ENCODE measurements at places on chromosomes 4 and X.

DNA sequence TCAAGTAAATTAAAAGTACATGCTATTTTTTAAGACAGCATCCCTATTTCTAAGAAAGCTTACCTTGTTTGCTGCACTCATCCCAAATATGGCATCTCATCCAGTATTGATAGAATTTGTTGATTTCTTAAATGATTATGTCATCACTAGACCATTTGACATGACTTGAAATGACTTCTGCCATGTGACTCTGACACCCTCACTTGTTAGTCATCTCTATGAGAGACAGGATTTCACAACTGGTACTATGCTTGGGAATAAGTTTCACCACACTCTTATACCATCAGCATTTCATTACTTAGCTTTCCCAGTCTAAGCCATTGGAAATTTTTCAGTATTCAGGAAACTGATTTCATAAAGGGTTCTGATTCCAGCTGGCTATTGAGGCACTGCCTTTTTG is 55.3 kb downstream of the TMPRSS11F start:
- no peak for DNase-seq

DNA sequence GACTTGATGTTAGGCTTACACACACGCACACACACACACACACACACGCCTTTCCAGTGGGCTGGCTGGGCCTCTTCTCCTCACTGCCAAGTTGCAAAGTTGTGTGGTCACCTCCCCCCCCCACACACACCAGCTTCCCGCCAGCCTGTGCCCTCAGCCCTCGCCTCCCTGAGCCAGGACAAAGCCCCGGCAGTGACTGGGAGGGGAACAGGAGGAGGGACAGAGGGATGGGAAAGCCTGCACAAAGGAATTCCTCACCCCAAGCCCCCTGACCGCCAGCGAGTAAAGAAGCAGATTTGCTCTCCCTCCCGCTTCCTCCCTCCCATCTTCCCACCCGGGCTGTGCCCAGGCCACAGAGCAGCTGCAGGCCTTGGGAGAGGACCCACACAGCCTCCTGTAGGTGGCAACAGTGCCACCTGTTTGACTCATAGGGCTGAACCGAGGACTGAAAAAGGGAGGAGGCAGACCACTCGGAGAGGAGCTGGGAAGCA is at the start of gene GDPD2:
Gene GDPD2 (plus strand): TSS at position 464 of the 491 bp plus-strand sequence. CDS start 1,671 bp downstream, outside the sequence.
- peak; percentile 13 for DNase-seq

DNA sequence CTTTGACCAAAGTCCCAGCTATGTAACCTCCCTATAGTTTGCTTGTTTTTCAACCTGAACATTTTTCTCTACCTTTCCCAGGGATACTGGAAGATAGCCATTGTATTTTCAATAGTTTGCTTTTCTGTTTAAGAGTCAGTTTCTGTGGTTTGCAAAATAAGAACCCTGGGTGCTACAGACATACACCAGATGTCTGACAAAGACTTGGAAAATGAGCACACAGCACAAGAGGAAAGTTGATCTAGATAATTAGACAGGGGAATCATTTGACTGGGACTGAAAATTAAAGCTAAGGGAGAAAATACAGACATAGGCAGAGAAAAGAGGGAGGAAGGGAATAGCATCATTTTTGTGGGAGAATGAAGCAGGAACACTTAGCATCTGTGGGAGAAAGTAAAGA is 218.3 kb upstream of the CNKSR2 start:
- no peak for DNase-seq

DNA sequence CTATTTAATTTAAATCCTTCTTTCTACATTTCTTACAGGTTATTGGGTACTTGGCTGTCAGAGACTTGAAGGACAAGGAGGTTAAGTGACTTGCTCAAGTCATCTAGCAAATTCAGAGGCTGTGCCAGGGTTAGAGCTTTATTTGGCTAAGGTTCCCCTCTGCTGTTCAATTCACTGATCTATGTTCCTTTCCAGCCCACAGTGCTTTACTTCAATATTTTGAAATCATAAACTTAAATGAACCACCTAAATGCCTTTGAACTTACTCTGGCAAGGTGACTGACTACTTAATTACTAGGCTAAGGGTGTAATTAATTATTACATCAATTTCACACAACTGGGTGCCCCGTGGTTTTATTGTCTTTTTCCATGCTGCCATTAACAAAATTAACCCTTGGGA is 288.7 kb downstream of the CAMK2D start:
- no peak for DNase-seq

GRCh38 chr4:185004562-185005218 is 13.6 kb upstream of the HELT start:
- no peak for DNase-seq
